ENCODE measurements at places on chromosomes 1 and 21.
A peak's percentile ranks its signal among the peaks of the same experiment; 100 is the strongest.

DNA sequence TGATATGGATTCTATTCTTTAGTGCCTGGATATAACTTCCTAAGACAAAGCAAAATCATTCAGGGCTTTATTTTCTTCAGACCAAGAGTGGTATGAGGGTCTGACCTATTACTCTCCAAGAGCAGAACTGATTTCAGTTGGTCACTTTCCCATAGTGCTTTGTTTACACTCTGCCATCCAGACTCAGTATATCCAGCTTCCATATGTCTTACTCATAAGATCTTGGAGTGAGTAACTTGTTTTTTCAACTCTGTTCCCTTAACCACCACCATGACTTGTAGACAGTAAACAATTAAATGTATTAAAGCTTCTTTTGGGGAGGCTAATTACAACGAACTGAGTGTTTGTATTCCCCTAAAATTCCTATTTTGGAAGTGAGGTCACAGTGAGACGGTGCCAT is 83.4 kb downstream of the USP24 start:
- no peak overlapping the region for H3K27ac ChIP-seq
- H3K36me3 ChIP-seq = peaks cover 71% of the 10 kb centered on the region
- peaks cover 42% of the 10 kb centered on the region for H3K4me1 ChIP-seq
- no peak overlapping the region for H3K4me3 ChIP-seq
- no peak for DNase-seq

DNA sequence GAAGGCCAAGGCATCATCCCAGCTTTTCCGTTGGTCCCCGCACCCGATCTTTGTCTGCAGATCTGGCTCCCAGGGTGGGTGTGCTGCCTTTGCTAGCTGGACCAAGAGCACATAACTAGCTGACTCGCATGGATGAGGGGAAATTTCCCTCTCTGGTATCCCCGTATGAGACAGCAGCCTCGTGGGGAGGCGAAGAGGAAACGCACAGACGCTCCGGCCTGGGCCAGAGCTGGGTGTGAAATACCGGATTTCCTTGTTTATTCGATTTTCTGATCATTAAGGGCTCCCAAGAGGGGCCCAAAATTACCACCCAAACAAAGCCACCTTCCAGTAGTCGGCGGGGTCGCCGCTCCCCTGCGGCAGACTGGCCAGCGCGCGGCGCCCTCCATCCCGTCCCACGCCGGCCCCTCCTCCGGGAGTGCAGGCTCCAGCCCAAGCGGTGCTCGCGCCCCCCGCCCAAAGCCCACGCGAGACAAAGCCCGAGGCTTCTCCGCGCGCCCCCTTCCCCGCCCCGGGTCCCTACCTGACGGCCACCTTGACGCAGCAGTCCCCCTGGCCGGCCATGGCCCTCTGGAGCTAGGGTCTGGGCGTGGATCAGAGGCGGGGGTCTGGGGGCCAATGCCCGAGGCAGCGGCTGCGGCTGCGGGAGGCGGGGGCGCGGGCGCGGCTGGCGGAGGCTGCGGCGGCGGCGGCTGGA is 546 bp downstream of the KIF21B start:
- H3K4me1 ChIP-seq = peaks cover 87% of the 10 kb centered on the region
- peaks cover 24% of the 10 kb centered on the region for H3K36me3 ChIP-seq
- H3K27me3 ChIP-seq = no peaks in the 10 kb centered on the region
- DNase-seq = peak; percentile 68
- H3K4me3 ChIP-seq = peak overlapping the region; percentile 92

GRCh38 chr1:82778612-82779011 is 977.9 kb downstream of the ADGRL2 start:
- no peak for DNase-seq
- H3K4me3 ChIP-seq = no peak overlapping the region
- no peaks in the 10 kb centered on the region for H3K27me3 ChIP-seq

DNA sequence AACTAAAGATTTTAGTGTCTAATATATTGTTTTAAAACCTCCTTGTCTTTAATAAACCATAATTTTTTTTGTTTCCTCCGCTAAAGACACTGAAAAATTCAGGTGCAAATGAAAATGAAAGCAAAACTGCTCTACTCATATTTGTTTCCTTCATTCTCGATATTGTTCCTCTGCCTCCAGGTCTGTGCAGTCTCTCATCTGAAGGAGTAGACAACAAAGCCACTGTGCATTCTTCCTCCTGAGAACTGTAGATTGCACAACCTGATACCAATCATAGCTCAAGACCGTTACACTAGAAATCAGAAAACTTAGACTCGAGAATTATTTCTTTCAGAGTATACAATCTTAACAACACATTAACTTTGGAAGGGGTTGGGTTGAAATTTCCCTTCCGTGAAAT is 373.1 kb upstream of the CXADR start:
- H3K27ac ChIP-seq = peak overlapping the region; percentile 36
- peaks cover 4% of the 10 kb centered on the region for H3K4me1 ChIP-seq
- no peaks in the 10 kb centered on the region for H3K27me3 ChIP-seq
- peak overlapping the region; percentile 66 for H3K4me3 ChIP-seq

DNA sequence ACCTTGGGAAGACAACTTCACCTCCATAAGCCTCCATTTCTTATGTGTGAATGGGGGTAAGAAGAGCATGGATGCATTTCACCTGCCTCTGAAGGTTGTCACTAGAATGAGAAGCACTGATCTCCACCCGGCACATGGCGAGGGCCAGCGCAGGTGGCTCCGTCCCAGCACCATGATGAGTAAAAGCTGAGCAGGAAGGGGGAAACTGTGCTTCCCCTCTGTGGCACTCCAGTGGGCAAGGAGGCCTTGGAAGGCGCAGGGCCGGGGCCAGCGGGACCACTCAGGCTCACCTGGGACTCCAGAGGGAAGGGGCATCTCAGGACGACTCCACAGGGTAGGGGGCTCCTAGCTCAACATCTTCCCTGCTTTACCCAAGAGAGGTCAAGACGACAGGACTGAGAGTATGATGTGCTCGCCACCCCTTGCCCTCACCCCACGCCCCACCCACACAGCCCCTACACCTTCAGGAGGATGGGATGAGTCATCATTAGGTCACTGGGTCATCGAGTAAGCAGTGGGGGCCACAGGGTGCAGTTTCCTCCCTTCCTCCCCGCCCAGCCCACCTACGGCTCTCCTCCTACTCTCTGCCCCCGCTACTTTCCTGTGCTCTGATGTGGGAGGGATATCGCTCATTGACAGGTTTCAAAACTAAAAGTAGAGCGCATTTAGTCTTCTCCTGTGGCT is 112.1 kb downstream of the HIVEP3 start:
- H3K4me3 ChIP-seq = peak overlapping the region; percentile 61
- peaks cover 95% of the 10 kb centered on the region for H3K4me1 ChIP-seq
- peak overlapping the region; percentile 92 for H3K27ac ChIP-seq
- DNase-seq = peak; percentile 77

- no peak overlapping the region for H3K27ac ChIP-seq
- H3K4me3 ChIP-seq = no peak overlapping the region
- no peaks in the 10 kb centered on the region for H3K4me1 ChIP-seq
- H3K36me3 ChIP-seq = no peaks in the 10 kb centered on the region
These were observed 43.2 kb downstream of the C1orf198 start for GRCh38 chr1:230824919-230825721.

DNA sequence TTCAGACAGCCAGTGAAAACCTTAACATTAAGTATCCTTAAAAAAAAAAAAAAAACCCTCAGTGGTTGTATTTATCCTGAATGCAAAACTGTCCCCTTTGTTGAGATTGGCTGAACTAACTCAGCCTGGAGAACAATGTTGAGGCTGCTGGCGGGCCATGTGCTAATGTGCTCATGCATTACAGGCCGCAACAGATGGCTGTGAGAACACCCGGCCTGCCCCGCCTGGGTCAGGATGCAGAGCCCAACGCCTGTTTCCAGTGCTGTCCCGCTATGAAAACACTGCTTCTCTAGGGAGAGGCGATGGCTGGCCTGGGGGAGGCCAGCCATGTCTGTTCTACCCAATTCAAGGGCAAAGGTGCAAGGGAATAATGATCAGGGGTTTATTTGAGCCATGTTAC is 13.8 kb downstream of the OLIG2 start:
- H3K27me3 ChIP-seq = peaks cover 48% of the 10 kb centered on the region
- DNase-seq = no peak
- H3K36me3 ChIP-seq = no peaks in the 10 kb centered on the region
- peaks cover 10% of the 10 kb centered on the region for H3K4me1 ChIP-seq
- no peak overlapping the region for H3K4me3 ChIP-seq
- no peak overlapping the region for H3K27ac ChIP-seq

DNA sequence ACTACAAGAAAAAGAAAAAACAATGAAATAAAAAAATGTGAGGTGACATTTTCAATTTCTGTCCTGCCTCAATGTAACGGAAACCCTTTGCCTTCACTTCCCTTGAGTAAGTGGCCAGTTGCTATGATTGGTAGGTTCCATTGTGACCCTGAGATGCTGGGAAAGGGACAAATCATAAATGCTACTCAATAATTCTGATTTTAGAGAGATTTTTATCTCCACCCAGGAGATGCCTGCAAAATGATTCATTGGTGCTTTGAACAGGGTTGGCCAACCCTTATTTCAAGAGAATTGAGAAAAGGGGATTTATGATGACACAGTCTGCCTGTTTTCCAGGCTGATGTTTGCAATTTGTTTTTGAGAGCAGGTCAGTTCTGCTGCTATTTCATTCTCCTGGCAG is 22.5 kb downstream of the XCL1 start:
- no peaks in the 10 kb centered on the region for H3K27me3 ChIP-seq
- H3K4me3 ChIP-seq = no peak overlapping the region
- DNase-seq = no peak
- H3K4me1 ChIP-seq = peaks cover 14% of the 10 kb centered on the region
- H3K36me3 ChIP-seq = no peaks in the 10 kb centered on the region
- no peak overlapping the region for H3K27ac ChIP-seq

Data from activated T-cell treated with anti-CD3 and anti-CD28 coated beads, Interleukin-2, amount 50 U/mL, for 24 hours (primary cell).